ENCODE measurements at places on chromosomes 2 and 18.
A peak's percentile ranks its signal among the peaks of the same experiment; 100 is the strongest.

GRCh38 chr18:23945416-23946079 is 69.0 kb upstream of the TTC39C start:
- no peaks in the 10 kb centered on the region for H3K27me3 ChIP-seq
- DNase-seq: no peak
- H3K4me3 ChIP-seq: no peak overlapping the region

GRCh38 chr2:238636269-238637073 is 209.7 kb downstream of the ASB1 start:
- no peaks in the 10 kb centered on the region for H3K4me1 ChIP-seq
- H3K4me3 ChIP-seq: no peak overlapping the region
- no peak for DNase-seq

- DNase-seq: no peak
- H3K36me3 ChIP-seq: no peaks in the 10 kb centered on the region
- H3K27me3 ChIP-seq: no peaks in the 10 kb centered on the region
- no peak overlapping the region for H3K4me3 ChIP-seq
Measured at GRCh38 chr2:146523196-146523595, 1321.6 kb upstream of the ACVR2A start.

DNA sequence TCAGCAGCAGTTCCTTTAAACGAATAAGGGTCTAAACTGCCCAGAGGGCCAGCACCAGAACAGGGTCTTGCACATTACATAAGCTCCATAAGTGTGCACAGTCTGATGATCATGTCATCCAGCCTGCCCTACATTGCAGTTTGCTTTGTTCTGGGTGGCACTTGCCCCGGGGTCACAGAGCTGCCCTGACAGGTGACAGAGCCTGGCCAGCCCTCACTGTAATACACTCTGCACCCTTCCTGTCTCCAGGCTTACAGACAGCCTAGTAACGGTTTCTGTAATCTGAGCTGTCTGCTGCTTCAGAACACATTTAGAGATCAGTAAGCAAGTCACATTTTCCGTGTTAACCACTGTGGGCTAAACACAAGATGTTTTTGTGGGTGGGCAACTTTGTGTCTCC is 213.3 kb downstream of the FAM210A start:
- no peak for DNase-seq
- no peaks in the 10 kb centered on the region for H3K36me3 ChIP-seq
- H3K4me1 ChIP-seq: peaks cover 14% of the 10 kb centered on the region
- H3K27ac ChIP-seq: no peak overlapping the region
- H3K4me3 ChIP-seq: no peak overlapping the region
- H3K27me3 ChIP-seq: no peaks in the 10 kb centered on the region

DNA sequence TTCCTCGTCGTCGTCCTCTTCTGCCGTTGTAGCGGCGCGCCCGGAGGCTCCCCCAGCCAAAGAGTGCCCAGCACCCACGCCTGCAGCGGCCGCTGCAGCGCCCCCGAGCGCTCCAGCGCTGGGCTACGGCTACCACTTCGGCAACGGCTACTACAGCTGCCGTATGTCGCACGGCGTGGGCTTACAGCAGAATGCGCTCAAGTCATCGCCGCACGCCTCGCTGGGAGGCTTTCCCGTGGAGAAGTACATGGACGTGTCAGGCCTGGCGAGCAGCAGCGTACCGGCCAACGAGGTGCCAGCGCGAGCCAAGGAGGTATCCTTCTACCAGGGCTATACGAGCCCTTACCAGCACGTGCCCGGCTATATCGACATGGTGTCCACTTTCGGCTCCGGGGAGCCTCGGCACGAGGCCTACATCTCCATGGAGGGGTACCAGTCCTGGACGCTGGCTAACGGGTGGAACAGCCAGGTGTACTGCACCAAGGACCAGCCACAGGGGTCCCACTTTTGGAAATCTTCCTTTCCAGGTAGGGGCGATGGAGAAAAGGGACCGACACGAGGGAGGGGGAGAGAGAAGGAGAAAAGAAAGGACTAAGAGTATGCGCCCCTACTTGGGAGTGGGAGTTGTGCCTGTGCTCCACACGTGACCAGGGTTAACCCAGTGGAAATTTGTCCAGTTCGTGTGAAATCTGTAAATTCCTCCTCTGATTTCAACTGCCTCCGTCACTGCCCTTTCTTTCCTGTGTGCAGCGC is 800 bp downstream of the HOXD13 start:
- H3K27ac ChIP-seq: no peak overlapping the region
- peaks cover 25% of the 10 kb centered on the region for H3K4me1 ChIP-seq
- DNase-seq: no peak
- peaks cover 87% of the 10 kb centered on the region for H3K27me3 ChIP-seq
- H3K4me3 ChIP-seq: peak overlapping the region; percentile 43

GRCh38 chr2:224120986-224121385 is 81.9 kb upstream of the SERPINE2 start:
- no peak overlapping the region for H3K27ac ChIP-seq
- H3K27me3 ChIP-seq: peaks cover 34% of the 10 kb centered on the region
- DNase-seq: no peak
- no peak overlapping the region for H3K4me3 ChIP-seq
- no peaks in the 10 kb centered on the region for H3K36me3 ChIP-seq

- peaks cover 55% of the 10 kb centered on the region for H3K27me3 ChIP-seq
- DNase-seq: no peak
- H3K36me3 ChIP-seq: no peaks in the 10 kb centered on the region
- no peak overlapping the region for H3K4me3 ChIP-seq
- no peak overlapping the region for H3K27ac ChIP-seq
- no peaks in the 10 kb centered on the region for H3K4me1 ChIP-seq
Measured at GRCh38 chr2:18519914-18520450, 40.5 kb downstream of the RDH14 start.

GRCh38 chr18:55265984-55266383 is 306.7 kb upstream of the CCDC68 start:
- no peaks in the 10 kb centered on the region for H3K4me1 ChIP-seq
- no peak overlapping the region for H3K4me3 ChIP-seq
- peaks cover 3% of the 10 kb centered on the region for H3K36me3 ChIP-seq
- H3K27me3 ChIP-seq: no peaks in the 10 kb centered on the region
- DNase-seq: no peak

GRCh38 chr2:48183991-48184390 is 277.7 kb upstream of the FBXO11 start:
- no peak overlapping the region for H3K4me3 ChIP-seq

- no peak overlapping the region for H3K4me3 ChIP-seq
- no peaks in the 10 kb centered on the region for H3K36me3 ChIP-seq
- H3K27ac ChIP-seq: no peak overlapping the region
Measured at GRCh38 chr2:68568116-68568515, 75.3 kb upstream of the PROKR1 start.

- no peaks in the 10 kb centered on the region for H3K27me3 ChIP-seq
- H3K4me1 ChIP-seq: no peaks in the 10 kb centered on the region
- no peaks in the 10 kb centered on the region for H3K36me3 ChIP-seq
- no peak for DNase-seq
- H3K27ac ChIP-seq: no peak overlapping the region
Measured at GRCh38 chr2:151757861-151758260, 23.6 kb upstream of the NEB start.

- no peak overlapping the region for H3K27ac ChIP-seq
- no peaks in the 10 kb centered on the region for H3K27me3 ChIP-seq
- no peaks in the 10 kb centered on the region for H3K36me3 ChIP-seq
- no peak for DNase-seq
- no peaks in the 10 kb centered on the region for H3K4me1 ChIP-seq
Measured at GRCh38 chr2:150125708-150126107, 361.8 kb downstream of the RND3 start.

DNA sequence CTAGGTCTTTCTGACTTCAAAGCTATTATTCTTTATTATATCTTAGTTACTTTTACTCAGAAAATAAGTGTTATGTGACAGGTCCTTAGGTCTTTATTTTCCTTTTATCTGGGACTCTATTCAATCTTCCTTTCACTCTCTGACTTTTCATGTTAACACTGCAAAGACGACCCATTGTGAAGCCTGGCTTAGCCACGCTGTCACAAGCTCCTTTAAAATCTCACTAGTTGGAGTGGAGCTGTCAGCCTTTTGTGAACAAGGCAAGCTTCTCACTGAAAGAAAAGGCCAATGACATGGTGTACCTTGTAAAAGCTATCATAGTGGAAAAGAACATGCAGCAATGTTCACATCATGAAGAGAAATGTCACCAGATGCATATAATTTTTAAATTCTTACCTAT is 1130.7 kb upstream of the FAM98A start:
- no peak for DNase-seq
- no peak overlapping the region for H3K4me3 ChIP-seq
- H3K27ac ChIP-seq: no peak overlapping the region
- no peaks in the 10 kb centered on the region for H3K4me1 ChIP-seq
- H3K36me3 ChIP-seq: no peaks in the 10 kb centered on the region

GRCh38 chr18:10070561-10071000 is 156.8 kb downstream of the VAPA start:
- peaks cover 3% of the 10 kb centered on the region for H3K36me3 ChIP-seq
- H3K27ac ChIP-seq: no peak overlapping the region
- H3K27me3 ChIP-seq: peaks cover 15% of the 10 kb centered on the region
- H3K4me1 ChIP-seq: peaks cover 2% of the 10 kb centered on the region

DNA sequence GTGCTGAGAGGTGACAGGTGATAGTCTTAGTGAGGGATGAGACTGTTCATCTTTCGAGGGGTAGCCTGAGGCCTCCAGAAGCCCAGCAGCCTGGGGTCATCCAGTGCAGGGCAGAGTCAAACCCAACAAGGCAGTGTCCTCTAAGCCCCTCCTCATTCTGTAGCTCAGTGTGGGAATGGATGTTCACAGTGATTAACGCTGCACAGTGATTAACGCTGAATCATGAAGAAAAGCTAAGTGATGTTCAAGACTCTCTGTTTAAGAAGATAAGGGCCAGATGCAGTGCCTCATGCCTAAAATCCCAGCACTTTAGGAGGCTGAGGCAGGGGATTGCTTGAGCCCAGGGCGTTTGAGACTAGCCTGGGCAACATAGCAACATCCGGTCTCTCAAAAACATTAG is 56.3 kb upstream of the LAPTM4A start:
- H3K27ac ChIP-seq: no peak overlapping the region
- no peak overlapping the region for H3K4me3 ChIP-seq
- peaks cover 37% of the 10 kb centered on the region for H3K27me3 ChIP-seq
- H3K36me3 ChIP-seq: no peaks in the 10 kb centered on the region
- no peak for DNase-seq
- peaks cover 3% of the 10 kb centered on the region for H3K4me1 ChIP-seq

DNA sequence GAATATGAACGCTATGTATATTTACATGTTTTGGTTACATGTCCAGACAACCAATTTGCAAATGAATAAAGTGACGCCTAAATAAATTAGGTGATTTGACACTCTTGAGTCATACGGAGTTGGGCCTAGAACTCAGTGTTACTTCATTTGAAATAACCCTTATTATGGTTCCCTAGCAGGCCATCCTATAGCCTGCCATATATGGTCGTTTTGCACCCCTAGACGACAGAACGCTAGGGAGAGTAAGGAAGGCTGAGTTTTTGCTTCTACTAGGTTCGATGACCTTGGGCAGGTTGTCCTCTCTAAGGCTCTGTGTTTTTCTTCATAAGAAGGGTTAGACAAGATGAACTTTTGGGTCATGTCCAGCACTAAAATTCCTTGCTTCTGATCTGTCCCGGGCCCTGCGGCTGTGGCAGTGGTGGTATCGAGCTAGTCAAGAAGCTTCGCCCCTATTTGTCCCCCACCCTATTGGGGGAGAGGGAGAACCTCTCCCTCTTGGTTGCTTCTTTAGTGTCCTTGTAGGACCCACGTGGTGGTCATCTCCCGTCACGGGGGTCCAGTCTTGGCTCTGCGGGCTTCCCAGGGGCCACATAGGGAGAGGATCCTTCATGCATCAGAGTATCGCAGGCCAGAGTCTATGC is 574 bp upstream of the EML4 start:
- H3K4me1 ChIP-seq: peaks cover 19% of the 10 kb centered on the region
- no peak overlapping the region for H3K27ac ChIP-seq
- no peak overlapping the region for H3K4me3 ChIP-seq
- DNase-seq: no peak

All from effector memory CD8-positive, alpha-beta T cell (primary cell).